Activated CD4-positive, alpha-beta T cell treated with anti-CD3 and anti-CD28 coated beads, Interleukin-2, amount 50 U/mL, for 16 hours (primary cell): ENCODE measurements at places on chromosomes 1 and 21.
A peak's percentile ranks its signal among the peaks of the same experiment; 100 is the strongest.

DNA sequence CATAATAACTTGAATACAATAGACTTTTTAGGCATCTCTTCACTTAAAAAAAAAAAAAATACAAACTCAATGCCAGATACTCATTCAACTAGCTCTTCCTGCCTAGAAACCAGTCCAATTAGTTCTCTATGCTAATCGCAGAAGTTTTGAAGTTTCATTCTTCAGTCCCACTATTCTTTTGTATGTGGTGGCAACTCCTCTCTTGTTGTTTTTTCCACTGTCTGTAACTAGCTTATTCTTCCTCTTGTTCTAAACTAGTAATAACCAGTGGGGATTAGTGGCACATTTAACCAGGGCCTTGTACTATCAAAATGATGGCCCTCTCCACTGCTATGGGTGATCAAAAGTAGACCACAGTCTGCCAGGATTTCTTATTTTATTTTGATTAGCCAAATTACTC is 52.5 kb downstream of the SELENOF start:
- no peak for DNase-seq

DNA sequence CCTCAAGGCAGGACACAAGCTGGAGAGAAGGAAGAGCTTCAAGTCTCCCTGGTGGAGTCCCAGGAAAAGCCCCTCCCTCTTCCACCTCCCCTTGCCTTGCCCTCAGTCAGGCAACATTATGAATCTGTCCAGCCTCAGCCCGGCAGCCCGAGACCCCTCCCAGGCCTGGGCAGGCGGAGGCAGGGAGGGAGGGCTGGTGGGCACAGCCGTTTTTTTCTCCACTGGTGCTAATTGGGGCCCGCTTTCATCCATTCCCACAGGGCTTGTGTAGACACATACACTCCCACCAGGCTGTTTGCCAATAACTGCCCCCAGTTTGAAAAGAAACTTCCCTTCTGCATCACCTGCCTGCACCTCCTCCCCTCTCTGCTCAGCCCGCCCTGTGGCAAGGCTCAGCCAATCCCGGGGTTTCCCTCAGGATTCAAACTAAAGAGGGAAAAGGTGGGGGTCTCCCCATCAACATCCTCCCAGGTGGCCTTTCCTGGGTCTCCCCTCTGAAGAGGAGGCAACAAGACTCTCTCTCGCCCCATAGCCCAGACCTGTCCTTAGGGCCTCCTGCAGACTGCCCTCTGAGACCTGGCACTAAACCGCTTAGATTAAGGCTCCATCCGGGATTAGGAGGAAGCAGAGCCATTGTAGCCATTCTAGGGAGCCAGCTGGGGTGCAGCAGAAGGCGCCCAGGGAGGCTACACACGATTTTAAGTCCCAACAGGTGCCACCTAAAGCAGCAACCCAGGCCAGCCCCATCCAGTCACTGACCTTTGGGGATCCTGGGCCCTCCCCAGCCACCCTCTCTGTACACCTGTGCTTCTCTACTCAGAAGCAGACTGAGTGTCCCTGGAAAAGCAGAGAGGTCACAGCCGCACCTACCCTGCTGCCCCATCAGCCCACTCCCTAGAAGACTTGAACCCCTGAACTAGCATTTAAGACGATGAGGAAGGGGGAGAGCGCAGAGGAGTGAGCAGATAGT is 3.5 kb downstream of the IGSF9 start:
- no peak for DNase-seq

- no peak for DNase-seq
Observed at GRCh38 chr1:226511296-226511695, 37.3 kb upstream of the STUM start.

GRCh38 chr1:184614667-184615066 is 140.0 kb downstream of the EDEM3 start:
- DNase-seq: no peak

GRCh38 chr1:7352364-7352763 is 418.7 kb upstream of the VAMP3 start:
- no peak for DNase-seq

DNA sequence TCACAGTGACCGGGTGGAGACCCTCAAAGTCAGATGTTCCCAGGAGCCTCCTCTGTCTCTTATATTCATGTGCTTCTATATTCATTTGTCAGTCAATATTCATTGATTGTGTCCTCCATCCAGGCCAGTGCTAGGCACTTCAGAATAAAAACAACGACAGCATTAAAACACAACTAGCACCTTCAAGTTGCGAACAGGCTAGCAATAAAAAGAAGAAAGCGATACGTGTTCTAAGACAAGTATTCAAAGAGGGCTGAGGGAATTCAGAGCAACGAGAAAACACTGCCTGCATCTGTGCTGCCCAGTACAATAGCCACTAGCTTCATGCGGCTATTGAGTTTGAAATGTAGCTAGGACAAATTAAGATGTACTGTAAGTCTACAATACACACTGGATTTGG is 138.0 kb downstream of the PLXNA2 start:
- no peak for DNase-seq

GRCh38 chr1:15489052-15489736 is 13.3 kb downstream of the CELA2B start:
- no peak for DNase-seq

GRCh38 chr1:229019663-229020271 is 251.1 kb upstream of the RAB4A start:
- no peak for DNase-seq

- DNase-seq: no peak
Observed at GRCh38 chr1:979744-980072, 2.2 kb downstream of the PERM1 start.

- DNase-seq: no peak
Observed at GRCh38 chr1:222010306-222010705, 268.4 kb upstream of the DUSP10 start.

DNA sequence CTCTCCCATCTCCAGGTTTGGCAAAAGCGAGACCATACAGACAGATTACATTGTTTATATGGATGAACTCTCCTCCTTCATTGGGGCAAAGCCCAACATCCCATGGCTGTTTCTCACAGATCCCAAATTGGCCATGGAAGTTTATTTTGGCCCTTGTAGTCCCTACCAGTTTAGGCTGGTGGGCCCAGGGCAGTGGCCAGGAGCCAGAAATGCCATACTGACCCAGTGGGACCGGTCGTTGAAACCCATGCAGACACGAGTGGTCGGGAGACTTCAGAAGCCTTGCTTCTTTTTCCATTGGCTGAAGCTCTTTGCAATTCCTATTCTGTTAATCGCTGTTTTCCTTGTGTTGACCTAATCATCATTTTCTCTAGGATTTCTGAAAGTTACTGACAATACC is 26.4 kb downstream of the FMO3 start:
- no peak for DNase-seq

DNA sequence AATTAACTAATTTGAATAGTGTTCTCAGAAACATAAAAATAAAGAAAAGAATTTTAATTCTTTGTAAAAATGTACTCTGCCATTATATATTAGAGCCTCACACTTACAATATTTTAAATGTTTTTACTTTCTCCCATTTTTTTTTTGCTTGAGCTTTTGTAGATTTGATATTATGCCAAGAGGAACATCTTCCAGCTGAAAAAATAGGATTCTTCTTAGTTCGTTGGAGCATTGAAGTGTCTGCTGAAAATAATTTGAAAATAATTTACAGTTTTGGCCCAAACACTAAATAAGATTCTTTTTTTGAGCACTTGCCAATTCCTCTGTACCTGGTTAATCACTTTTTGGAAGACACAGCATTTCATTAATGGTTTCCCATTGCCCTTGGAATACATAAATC is 175.0 kb upstream of the COL11A1 start:
- no peak for DNase-seq

DNA sequence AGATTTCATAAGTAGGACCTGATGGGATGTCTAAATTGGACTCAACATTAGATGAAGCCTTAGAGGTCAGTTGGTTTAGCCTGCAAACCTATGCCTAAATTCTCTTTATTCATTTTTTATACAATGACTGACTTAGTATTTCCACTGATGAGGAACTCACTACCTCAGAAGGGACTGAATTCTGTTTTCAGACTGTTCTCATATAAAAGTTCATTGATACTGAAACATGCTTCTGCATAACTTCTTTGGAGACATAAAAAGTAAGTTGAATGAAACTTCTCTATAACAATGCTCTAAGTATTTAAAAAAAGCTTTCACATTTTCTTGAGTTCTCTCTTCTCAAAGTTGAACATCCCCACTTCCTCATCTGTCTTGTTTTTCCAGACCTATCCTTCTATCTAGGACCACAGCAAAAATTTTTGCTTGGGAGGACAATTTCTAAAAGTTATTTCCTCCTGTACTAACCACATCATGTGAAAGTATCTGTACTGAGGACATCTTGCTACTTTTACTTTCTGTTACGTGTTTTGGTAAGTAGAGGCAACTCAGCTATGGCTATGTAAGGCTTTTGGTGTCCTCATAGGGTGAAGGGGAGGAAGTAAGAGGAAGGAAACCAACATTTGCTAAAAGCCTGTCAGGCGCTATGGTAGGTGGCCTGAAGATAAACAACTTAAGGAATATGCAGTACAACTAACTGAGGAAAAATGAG is 64.1 kb downstream of the USP24 start:
- DNase-seq: peak; percentile 37

GRCh38 chr1:26043765-26044164 is 2.2 kb downstream of the SLC30A2 start:
- no peak for DNase-seq

DNA sequence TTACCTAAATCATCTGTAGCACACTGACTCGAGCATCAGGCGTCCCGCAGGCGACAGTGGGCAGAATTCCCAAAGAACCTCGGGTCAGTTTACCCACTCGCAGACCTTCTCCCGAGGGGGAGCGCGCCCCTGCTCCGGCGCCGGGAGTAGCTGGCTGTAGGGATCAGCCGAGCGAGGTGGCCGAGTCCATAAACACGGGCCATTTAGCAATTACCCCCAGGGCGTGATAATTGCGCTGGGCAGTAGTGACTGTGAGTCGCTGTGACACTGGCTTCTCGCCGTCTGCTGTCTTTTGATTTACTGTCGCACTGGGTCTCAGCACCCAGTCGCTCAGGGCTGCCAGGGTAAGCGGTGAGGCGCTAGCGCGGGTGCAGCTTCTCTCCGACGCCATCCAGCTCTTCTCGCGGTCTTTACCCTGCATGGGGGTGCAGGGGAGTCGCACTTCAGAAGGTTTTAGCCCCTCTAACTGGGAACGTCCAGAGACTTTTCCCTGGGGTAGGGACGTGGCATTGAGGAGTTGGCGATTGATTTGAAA is 16.2 kb downstream of the HLX start:
- DNase-seq: no peak

DNA sequence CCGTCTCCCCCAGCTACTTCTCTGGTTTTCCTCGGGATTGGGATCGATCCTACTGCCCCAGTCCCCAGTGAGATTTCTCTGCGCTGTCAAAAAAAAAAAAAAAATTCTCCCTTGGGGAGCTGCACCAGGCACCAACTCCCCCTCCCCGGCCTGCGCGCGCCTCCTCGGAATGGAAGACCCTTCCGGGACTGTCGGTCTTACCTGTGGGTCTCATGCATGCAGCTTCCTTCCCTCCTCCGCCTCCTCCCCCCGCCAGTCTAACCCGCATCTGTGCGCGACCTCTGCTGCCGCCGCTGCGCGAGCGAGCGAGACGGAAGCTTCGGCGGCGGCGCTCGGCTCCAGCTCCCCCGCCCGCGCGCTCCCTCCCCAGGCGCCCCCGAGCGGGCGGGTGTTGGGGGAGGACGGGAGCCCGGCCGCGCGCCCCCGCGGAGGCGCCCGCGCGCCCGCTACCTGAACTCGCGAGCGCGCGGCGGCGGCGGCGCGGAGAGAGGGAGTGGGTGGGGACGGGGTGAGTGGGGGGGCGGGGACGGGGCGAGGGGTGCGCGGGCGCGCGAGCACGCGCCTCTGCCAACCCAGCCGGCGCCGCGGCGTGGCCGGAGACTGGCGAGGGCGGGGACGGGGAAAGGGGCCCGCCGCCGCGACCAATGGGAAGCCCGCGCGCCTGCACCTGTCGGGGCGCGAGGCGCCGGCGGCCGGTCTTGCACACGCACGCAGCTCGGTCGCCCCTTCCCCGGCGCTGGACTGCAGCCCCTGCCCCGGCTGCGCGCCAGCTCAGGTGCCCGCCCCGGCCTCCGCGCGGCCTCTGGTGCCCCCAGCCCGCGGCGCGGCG is at the start of gene SUSD4:
TSS of gene SUSD4 (minus strand) at position 321 of the 829 bp plus-strand sequence. CDS start 751 bp downstream, outside the sequence.
- DNase-seq: peak; percentile 42

DNA sequence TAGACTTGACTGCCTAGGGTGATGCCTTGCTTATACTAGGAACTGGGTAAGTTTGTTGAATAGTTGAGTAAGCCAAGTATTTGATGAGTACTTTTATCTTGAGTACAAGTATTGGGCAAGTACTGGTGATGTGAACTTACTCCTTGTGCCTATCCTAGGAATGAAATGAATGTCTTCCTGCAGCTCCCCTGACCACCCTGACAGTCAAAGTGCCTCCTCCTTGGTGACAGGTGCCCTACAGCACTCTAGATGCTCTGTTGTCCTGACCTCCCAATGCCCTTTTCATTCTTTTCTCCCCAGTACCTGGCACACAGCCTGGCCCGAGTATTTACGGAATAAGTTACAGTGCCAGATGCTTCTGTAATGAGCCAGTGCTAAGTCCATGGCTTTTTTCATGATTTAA is 25.5 kb downstream of the PCSK9 start:
- DNase-seq: no peak

GRCh38 chr1:19433719-19433998 is 51.7 kb downstream of the CAPZB start:
- DNase-seq: no peak

DNA sequence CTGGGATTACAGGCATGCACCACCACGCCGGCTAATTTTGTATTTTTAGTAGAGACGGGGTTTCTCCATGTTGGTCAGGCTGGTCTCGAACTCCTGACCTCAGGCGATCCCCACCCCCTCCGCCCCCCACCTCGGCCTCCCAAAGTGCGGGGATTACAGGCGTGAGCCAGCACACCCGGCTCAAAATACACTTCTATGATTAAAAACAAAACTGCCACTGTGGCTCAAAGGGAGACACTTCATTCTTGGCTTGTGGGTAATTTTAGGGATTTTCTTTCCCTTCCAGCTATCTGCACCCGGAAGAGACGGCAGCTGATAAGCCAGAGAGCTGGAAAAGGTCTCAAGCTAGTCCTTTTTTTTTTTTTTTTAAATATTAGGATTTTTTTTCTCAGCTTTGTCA is 24.5 kb downstream of the TMPRSS2 start:
- DNase-seq: peak; percentile 14
